ENCODE measurements at places on chromosomes 2 and 18.

GRCh38 chr2:222033541-222033940, 265.3 kb downstream of the PAX3 start:
- DNase-seq, result no peak
- no peak overlapping the region for H3K4me3 ChIP-seq
- H3K4me1 ChIP-seq, result no peaks in the 10 kb centered on the region
- H3K27me3 ChIP-seq, result no peaks in the 10 kb centered on the region

- no peak overlapping the region for H3K27ac ChIP-seq
- H3K27me3 ChIP-seq, result no peaks in the 10 kb centered on the region
- H3K4me1 ChIP-seq, result no peaks in the 10 kb centered on the region
- no peaks in the 10 kb centered on the region for H3K36me3 ChIP-seq
- 0 out of 2 replicates have a peak overlapping the region, but pooled peaks have one; percentile 8 for H3K4me3 ChIP-seq
- DNase-seq, result peak; percentile 66
Observed at GRCh38 chr18:76709659-76710645, 112.4 kb upstream of the ZNF236 start.

DNA sequence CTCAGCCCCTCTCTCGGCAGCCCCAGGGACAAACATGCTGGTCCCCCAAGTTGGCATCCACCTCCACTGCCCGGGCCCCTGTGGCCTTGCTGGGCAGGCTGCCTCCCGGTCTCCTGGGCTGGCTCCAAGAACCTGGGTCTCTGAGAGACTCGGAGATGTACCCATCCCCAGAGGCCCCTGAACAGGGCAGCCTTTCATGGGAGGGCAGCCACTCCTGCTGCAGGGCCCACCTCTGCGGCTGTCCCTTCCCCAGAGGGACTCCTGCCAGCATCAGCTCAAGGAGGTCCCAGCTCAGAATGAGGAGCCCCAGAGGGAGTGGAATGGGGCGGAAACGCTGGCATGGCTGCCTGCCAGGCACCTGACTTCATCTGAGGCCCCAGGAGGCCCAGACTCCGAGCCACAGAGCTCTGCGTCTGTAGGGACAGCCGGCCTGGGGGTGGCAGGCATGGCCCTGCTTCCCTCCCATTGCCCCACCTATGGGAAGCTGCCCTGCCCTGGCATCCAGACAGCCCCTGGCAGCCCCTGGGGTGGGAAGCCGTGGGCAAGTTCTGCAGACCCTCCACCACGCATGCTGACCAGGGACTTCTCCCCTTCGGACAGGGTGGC, 857 bp upstream of the CROCC2 start:
- H3K4me3 ChIP-seq, result no peak overlapping the region
- H3K4me1 ChIP-seq, result no peaks in the 10 kb centered on the region
- no peak overlapping the region for H3K27ac ChIP-seq
- no peaks in the 10 kb centered on the region for H3K36me3 ChIP-seq
- H3K27me3 ChIP-seq, result peaks cover 44% of the 10 kb centered on the region

DNA sequence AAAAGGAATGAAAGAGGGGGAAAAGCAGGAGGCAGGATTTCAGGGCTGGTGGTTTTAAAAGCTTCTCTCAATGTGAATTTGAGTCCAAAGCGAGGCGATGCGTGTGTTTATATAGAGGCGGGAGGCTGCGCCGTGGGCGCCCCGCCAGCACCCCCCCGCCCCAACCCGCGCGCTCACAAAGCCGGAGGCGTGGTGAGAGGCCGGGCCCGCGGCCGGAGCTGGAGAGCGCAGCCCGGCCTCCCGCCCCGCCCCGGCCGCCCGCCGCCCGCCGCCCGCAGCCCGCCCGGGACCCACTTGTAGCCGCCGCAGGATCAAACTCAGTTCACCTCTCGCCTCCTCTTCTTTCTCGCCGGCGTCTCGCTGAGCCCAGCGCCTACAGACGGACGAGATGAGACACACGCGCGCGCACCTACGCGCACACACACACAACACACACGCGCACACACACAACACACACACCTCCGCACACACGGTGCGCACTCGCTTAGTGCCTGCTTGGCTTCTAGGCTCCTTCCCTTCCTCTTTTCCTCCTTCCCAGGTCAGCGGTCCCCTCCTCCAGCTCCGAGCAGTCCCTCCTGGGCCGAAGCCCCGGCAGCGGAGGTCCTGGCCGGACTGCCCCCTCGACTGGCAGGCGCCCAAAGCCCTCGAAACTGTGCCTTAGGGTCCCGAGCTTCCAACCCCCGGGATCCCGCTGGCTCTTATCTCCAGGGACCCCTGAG, 1.3 kb upstream of the CYP26B1 start:
- peaks cover 8% of the 10 kb centered on the region for H3K4me1 ChIP-seq
- H3K27ac ChIP-seq, result no peak overlapping the region
- peak; percentile 58 for DNase-seq

DNA sequence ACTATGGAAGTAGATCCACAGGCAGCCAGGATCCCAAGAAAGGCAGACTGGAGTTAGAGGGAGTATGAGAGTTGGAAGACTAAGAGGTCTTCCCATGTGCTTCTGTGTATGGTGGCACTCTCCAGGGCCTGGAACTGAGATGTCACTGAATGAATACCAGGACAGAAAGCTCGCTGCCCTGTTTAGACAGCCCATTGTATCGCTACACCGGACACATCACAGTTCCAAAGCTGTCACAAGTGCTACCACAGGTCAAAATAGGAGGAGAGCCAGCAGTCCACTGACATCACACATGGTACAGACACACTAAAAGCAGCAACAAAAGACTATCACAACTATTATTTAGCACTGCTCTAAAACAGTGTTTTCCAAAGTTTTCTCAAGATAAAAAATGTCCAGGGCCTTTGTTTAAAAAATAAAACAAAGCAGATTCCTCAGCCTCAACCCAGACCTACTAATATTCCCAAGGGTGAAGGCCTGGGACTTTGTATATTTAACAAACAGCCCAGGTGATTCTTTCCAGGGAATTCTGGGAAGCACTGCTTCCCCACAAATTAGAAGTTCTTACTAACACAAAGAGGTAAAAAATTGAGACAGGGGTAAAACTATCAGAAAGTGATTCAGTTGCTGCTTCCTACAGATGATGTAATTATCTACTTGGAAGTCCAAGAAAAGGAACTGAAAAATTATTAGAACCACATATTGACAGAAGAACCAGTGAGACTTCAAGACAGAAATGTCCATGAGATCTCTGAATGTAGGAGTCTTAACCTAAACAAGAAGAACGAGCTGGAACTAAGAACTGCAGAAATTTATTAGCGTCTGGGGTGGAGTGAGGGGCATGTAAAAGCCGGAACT, 116.0 kb downstream of the DTNB start:
- H3K4me3 ChIP-seq, result no peak overlapping the region
- DNase-seq, result no peak
- peaks cover 21% of the 10 kb centered on the region for H3K4me1 ChIP-seq
- peak overlapping the region; percentile 11 for H3K27ac ChIP-seq
- H3K36me3 ChIP-seq, result no peaks in the 10 kb centered on the region
- no peaks in the 10 kb centered on the region for H3K27me3 ChIP-seq

DNA sequence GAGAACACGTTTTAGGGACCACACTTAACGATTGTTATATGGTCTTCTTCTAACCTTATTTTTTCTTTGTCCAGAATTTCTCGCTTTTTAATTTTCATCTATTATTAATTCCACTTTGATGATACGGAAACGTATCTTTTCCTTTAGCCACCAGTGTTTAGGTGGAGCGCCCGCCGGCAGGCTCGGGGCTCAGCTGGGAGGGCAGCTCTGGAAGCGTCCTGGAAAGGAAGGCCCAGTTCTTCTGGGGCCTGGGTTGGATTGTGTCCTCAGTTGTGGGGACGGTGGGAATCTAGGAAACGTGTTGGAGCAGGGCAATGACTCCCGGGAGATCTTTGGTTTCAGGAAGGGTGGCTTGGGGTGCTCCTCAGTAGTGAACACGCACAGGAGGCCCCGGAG, 19.4 kb upstream of the SOX11 start:
- no peak for DNase-seq
- H3K27me3 ChIP-seq, result no peaks in the 10 kb centered on the region
- no peaks in the 10 kb centered on the region for H3K4me1 ChIP-seq
- H3K4me3 ChIP-seq, result no peak overlapping the region
- no peak overlapping the region for H3K27ac ChIP-seq
- H3K36me3 ChIP-seq, result no peaks in the 10 kb centered on the region

- no peak overlapping the region for H3K4me3 ChIP-seq
- no peaks in the 10 kb centered on the region for H3K27me3 ChIP-seq
- DNase-seq, result no peak
- H3K36me3 ChIP-seq, result no peaks in the 10 kb centered on the region
- H3K4me1 ChIP-seq, result no peaks in the 10 kb centered on the region
- no peak overlapping the region for H3K27ac ChIP-seq
Observed at GRCh38 chr2:174662459-174662858, 64.9 kb upstream of the WIPF1 start.

Data from MM.1S (cell line).